Spleen (tissue), 13 donors: ENCODE measurements at places on chromosomes 6 and 20.

- peak; percentile 97 for DNase-seq
Measured at GRCh38 chr20:58309591-58310290, at the start of gene RAB22A. RAB22A (plus strand) TSS chr20:58309715; CDS start chr20:58309977, 262 bp downstream.

- DNase-seq, result no peak
Measured at GRCh38 chr20:47859278-47859677, 74.0 kb upstream of the SULF2 start.

GRCh38 chr6:100678027-100678426, 203.1 kb downstream of the ASCC3 start:
- DNase-seq, result no peak

DNA sequence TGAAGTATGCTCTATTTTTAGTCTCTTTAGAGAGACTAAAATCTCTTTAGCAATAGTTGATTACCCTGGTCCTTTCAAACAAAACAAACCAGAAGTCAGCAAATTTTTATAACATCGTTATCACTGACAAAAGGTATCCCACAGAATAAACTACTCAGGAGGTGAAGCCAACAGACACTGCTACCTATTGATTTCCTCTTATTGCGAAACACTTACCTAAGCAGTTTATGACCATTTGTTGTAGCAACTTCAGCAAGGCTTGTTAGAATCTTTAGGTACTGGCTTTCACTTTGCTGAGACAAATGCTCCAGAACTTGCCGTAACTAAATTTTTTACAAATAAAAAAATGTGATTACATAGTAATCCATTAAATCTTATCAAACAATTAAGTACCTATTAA, 64.4 kb downstream of the HACE1 start:
- DNase-seq, result no peak

GRCh38 chr6:43723737-43724295, 36.2 kb upstream of the MRPS18A start:
- DNase-seq, result peak; percentile 87

GRCh38 chr6:72182337-72183246, 296.2 kb downstream of the RIMS1 start:
- no peak for DNase-seq

- no peak for DNase-seq
Measured at GRCh38 chr6:133505681-133506080, 264.5 kb downstream of the EYA4 start.

GRCh38 chr20:29452186-29452585, 1805.3 kb upstream of the DEFB115 start:
- no peak for DNase-seq

DNA sequence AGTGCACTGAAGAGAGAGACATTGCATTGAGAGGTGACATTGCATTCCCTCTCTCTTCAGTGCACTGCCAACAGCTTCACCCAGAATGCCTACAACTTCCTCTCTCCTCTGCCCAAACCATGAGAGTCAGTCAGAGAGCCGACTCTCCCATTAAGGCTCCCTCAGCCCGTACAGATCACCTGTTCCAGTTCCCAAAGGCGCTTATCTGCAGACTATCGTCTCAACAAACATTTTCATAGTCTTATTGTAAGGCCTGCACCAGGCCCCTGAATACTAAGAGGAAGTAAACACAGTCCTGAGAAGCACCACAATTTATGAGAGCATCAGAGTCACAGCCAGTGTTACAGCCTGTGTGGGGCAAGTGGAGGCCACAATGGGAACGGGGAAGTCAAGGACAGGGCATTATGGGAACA, 53.7 kb downstream of the GFOD1 start:
- DNase-seq, result no peak

- no peak for DNase-seq
Measured at GRCh38 chr6:136070815-136071214, 179.3 kb downstream of the MTFR2 start.

DNA sequence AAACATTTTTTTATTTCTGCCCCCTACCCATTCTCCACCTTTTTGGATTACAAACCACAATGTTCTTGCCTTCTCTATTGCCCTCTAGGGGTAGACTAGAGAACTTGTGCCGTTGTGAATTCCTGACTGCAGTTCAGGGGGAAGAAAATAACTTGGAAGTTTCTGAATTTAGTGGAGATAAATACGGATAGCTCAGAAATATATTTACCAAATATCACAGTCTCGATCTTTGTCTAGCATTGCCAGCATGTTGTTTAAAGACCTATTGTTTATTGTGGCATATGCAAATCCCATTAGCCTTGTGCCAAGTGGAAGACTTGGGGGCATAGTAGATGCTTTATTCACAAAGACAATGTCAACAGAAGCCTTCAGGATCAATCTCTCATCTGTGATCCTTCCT, 154.1 kb upstream of the MMS22L start:
- DNase-seq, result no peak

DNA sequence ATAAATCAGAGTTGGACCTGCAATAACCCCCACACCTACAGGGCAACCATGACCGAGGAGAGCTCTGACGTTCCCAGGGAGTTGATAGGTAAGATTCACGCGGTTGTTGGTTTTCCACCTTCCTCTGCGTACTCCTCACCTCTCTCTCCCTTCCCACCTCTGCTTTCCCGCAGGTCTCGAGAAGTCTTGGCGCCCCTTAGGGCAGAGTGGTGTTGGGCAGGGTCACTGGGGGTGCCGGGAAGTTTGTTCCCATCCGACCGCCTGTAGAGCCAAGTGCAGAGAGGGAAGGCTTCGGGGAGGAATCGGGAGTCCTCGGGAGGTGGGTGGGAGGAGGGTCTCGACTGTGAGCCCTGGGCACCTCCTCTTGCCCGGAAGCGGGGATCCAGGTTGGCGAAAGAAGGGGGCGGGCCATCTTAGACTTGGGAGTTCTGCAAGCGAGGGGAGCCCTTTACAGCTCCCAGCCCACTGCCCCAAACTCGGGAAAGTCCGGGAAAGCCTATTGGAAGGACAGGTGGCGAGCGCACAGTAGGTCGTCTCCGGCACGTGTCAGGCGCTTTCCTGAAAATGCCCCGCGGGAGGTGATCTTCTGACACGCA, 672 bp downstream of the CARMIL1 start:
- DNase-seq, result no peak

DNA sequence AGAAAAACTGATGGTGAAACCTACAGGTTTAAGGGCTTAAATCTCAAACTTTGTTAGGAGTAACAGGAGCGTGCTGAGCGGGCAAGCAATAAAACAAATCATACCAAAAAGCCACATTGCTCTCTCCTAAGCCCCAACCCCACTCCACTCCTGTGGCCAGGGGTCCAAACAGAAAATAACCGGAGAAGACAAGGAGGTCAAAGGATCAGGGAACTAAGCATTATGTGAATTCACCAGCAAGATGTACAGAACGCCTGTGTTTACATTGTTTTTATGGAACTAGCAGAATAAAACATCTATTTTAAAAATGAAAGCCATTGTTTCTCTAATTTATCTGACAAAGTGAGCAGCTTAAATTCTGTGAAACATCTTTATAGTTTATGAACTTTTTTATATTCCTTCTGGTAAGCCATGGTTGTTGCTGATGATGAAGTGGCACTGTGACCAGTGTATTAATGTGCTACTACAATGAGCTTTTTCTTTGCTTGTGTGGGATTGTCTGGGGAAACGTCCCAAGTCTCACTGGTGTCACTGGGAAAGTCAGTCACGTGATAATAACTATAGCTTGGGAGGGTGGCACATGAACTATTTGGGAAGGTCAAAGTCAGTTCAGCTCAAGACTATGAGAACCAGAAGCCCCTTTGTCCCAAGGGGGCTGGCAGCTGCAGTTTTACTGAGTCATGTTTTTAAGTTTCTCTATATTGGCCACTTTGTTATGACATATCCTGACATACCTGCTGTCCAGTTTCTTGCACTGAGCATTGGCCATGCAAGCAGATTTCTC, 9.8 kb downstream of the FAM210B start:
- no peak for DNase-seq

DNA sequence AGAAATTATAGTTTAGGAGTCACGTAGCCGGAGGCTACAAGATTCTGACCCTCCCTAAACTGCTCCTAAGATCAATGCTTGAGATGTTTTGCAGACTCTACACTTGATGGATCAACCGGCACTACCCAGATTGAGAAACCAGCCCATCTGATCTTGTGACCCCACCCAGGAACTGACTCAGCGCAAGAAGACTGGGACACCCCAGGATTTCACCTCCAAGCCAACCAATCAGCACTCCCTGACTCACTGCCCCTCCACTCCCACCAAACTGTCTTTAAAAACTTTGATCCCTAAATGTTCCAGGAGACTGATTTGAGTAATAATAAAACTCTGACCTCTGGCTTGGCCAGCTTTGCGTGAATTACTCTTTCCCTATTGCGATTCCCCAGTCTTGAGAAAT, 99.8 kb downstream of the OPRM1 start:
- no peak for DNase-seq

- DNase-seq, result no peak
Measured at GRCh38 chr6:160042788-160043301, 74.0 kb downstream of the IGF2R start.

GRCh38 chr6:53178837-53179432, 30.3 kb upstream of the GCM1 start:
- no peak for DNase-seq

- DNase-seq, result no peak
Measured at GRCh38 chr6:80382811-80383210, 276.3 kb downstream of the BCKDHB start.

DNA sequence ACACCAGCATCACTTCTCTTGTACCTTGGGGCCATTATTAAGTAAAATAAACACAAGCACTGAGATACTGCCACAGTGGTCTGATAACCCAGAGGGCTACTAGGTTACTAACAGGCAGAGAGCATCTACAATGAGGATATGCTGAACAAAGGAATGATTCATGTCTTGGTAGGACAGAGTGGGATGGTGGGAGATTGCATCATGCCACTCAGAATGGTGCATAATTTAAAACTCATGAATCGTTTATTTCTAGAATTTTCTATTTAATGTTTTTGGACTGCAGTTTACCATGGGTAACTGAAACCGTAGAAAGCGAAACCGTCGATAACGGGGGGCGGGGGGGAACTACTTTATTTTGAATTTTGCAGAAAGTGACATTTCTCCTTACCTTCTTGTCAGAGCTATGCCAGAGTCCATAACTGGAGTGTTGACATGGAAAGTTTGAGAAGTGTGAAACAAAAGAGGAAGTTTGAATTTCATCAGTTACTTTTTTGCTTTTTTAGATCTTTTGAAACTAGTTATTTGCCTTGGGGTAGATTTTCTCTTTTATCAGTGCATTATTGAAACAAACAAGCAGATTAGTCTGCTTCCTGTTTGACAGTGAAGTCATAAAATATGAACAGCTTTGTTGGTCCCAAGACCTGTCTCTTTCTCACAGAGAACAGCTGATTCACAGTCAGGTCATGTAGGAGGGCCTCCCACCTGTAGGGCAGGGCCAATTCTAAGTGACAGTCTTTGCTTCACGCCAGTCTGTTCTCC, 124.9 kb downstream of the KLHL32 start:
- no peak for DNase-seq

DNA sequence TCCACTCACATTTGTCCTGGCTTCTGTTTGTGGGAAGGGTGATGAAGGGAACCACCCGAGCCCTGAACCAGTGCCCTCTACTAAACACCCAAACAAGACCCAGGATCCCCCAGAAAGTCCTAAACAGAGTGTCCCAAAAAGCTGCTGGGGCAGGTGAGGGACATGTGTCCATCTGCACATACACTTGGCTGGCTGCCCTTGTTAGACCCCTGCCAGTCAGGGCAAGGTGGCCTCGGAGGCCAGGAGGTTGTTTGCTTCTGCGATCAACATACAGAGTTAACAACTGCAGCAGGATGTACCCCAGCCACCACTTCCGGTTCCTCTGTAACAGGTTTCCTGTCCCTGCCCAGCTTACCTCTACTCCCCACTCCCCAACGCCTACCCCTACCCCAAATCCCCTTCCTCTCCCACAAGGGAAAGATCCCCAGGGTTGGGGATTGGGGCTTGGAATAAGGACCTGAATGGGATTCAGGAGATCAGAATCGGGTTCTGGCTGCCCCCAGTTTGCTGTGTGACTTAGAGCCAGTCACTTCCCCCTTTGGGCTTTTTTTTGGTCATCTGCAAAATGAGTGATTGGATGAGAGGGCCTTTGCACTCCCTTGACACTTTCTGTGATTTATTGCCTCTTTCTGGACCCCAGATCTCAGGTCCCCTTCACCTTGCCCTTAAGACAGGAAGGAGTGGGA, 13.9 kb downstream of the DEF6 start:
- DNase-seq, result peak; percentile 92

- DNase-seq, result no peak
Measured at GRCh38 chr6:41182069-41183034, 18.6 kb downstream of the TREML2 start.

DNA sequence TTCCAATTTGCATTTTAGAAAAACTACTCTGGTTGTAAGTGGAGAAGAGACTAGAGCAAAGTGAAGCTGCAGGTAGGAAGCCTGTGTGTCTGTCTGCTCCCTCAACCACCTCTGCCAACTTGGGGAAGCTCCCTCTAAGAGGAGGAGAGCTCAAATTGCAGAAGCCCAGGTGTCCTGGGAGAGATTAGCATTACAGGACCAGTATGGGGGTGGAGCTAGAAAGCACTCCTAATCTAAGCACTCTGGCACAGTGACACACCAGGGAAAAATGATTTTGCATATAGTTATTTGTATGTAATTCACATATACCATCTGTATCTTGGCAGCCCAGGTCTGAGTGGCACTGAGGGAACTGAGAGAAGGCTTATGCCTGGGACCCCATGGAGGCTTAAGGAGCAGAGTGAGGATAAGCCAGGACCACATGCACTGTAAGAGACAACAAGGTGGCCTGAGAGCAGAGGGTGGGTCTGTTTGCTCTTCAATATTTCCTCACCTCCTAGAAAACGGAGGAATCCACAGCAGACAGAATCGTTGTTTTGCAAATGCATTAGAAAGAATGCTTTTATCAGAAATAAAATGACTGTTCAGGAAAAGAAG, 13.6 kb downstream of the GSTA2 start:
- DNase-seq, result no peak

DNA sequence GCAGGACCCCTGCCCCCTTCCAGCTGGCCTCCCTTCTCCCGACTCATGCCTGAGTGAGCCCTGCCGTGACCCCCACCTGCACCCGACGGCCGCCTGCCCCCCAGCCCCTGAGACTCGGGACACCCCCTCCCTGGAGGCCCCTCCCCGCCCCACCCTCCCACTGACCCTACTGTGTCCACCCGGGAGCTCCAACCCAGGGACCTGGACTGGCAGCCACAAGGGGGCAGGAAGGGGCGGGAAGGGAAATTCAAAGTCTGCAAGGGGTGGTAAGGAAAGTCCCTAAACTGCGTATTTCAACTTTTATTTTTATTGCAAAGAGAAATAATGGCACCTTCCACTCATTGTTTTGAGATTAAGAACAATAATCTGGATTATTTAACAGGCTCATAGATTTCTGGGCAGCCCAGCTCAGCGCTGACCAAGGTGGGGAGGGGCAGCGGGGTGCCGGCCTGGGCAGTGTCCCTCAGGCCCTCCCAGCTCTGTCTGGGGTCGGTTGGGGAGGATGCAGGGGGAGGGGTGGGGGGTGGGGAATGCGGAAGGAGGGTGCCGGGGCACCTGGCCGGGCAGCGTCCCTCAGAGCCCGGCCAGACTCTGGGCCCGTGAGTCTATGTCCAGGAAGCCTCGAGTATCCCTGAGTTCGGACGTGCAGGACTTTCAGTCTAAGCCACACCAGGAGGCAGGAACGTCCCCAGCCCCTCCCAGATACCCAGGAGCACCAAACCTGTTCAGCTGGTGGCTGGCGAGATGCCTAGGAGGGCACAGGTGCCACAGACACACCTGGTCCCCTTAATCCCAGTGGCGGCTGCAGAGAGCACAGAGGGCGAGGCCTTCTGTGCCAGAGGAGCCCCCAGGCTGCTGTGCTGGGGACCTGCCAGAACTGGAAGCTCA, 1.3 kb upstream of the PTK6 start:
- no peak for DNase-seq
